Stimulated activated CD8-positive, alpha-beta memory T cell treated with anti-CD3 and anti-CD28 coated beads, Interleukin-15, amount 100 ng/mL, for 48 hours (primary cell): ENCODE measurements at places on chromosomes 13 and 19.
A peak's percentile ranks its signal among the peaks of the same experiment; 100 is the strongest.

GRCh38 chr19:32222556-32222955 lies 122.9 kb upstream of the ZNF507 start:
- no peak for DNase-seq

GRCh38 chr13:73307481-73307880 lies 248.7 kb downstream of the KLF5 start:
- no peak for DNase-seq

DNA sequence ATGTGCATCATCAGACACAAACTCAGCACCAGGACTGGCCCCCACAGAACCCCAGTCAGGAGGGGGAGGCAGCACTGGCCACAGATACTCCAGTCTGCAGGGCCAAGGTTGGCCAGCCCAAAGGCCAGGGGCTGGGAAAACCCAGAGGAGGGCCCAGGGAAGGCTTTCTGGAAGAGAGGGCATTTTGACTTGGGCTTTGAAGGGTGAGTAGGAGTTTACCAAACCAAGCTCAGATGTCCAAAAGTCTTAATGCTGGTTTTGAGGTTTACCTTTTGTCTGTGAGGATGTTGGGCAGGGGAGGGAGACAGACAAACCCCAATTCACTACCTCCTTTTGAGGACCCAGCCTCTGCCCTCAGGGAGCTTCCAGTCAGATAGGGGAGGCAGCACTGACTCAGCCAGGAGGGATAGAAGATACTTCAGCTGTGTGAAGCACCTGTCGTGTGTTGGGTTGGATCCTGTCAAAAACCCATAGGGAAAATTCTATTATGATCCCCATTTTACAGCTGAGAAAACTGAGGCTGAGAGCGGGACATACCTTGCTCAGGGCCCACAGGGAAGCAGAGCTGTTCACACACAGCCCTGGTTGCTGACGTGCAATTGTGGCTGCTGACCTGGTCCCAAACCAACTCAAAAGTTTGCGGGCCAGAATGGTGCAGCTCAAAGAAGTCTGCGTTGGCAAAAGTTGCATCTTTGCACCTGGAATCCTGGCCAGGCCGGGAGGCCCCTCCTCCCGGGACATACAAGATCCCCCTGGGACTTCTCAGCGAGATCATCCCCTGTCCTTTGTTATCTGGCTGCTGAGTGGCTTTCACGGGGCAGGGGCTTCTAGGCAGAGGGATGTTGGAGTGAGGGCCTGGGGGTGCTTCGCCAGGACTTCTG lies 13.1 kb downstream of the CILP2 start:
- DNase-seq: no peak

- DNase-seq: no peak
Observed at GRCh38 chr19:32012886-32013631, 332.4 kb upstream of the ZNF507 start.

DNA sequence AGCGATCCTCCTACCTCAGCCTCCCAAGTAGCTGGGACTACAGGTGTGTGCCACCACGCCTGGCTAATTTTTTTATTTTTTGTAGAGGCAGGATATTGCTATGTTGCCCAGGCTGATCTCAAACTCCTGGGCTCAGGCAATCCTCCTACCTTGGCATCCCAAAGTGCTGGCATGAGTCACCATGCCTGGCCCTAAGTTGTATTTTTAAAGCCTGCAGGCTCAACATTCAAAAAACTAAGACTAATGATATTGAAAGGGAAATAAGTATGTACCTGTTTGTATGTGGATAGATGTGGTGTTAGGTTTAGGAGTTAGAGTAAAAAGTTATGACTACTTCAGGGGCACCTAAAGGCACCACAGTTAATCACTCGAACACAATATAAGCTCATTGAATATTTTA lies 5.4 kb upstream of the IPO5 start:
- no peak for DNase-seq

GRCh38 chr13:28052945-28053344 lies 47.4 kb downstream of the FLT3 start:
- no peak for DNase-seq

DNA sequence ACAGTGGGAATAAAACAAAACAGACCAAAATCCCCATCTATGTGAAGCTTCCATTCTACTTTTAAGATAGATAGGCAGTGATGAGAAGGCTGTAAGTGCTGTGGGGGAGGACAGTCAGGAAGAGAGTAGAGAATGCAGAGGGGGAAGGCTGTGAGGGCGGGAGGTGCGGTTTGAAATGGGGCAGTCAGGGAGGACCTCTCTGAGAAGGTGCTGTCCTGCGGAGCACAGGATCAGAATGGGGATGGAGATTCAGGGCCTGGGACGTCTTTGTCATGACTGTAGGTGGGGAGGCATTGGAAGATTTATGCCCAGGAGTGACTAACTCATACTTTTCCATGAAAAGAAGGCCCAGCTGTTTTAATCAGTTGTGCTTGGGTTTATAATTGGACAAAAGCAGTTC lies 3.9 kb upstream of the GPR183 start:
- DNase-seq: no peak

GRCh38 chr19:42512743-42513304 lies 15.5 kb downstream of the CEACAM1 start:
- peak; percentile 14 for DNase-seq

DNA sequence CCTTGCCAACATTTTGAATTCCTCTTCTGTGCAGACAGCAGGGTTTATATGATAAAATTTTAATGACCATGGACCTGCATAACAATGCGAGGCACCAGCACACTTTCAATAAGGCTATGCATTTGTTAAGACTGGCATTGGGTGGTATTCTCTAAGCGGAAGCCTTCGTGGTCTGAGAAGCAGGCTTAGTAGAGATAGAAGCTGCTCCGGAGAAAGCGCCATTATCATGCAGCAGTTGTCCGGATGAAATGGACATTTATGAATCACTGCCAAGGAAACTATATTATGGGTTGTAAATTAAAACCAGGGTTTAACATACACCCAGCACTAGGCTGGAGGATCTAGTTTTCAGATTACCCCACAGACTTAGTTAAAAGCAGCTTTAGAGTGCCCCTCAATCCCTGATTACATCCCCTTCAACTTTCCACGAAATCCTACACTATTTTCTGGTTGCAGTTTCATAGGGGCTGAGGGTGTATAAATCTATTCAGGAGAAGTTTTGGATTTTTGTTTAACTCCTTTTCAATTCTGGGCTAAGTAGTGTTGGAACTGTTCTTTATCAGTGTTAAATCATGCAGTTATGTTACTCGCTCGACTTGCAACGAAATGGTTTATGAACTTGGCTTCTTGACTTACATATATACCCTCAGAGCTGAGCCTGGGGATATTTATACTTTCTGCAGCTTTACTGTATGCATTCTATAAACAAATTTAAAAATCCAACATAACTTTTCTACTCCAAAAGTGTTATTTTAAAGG lies 193.3 kb downstream of the PCDH9 start:
- DNase-seq: no peak

- DNase-seq: no peak
Observed at GRCh38 chr19:28238270-28238820, 974.6 kb downstream of the UQCRFS1 start.

- DNase-seq: peak; percentile 31
Observed at GRCh38 chr19:17075864-17076542, 426 bp downstream of the MYO9B start.

DNA sequence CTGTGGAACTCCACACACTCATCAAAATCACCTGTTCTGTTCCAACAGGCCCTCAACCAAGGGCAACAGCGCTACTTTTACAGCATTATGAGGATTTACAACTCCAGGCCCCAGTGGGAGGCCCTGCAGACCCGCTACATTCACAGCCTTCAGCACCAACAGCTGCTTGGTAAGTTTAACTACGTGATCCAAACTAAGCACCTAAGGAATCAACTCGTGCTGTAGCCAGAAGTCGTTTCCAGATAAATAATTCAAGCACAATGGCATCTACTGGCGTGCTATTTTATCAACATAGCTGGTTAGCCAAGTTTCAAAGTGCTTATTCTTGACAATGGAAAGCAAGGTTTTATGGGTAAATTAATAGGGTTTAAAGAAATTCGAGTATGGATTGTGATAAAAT lies 5.3 kb downstream of the FAM216B start:
- no peak for DNase-seq

GRCh38 chr13:74555651-74556420 lies 421.6 kb upstream of the KLF12 start:
- no peak for DNase-seq

- DNase-seq: no peak
Observed at GRCh38 chr13:29483211-29483610, 112.3 kb downstream of the SLC7A1 start.

DNA sequence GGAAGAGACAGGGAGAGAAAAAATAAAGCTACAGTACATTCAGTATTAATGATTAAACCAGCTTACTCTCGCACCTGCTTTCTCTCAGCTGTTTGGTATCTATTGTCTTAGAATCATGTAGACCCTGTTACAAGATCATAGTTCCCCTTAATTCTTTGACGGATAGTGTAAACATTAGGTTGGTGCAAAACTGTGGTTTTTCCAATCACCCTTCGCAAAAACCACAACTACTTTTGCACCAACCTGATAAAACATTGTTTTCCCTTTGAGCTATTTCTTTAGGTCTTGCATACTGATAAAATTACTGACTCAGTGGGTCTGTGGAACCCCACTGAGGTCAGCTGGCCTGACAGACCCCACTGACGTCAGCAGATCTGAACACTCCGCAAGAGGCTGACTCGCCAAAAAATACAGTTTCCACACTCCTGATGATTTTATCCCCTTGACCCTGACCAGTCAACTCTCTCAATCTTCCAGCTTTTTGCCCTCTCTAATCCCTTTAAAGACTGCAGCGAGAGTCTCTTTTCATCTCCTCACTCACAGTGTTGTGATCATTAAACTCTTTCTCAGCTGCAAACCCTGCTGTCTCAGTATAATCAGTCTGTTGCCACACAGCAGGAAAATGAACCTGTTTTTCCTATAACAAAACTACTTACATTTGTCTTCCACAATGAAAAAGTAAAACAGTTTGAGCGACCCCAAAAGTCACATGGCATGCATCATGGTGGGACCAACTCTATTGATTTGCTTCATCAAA lies 123.9 kb downstream of the SLITRK6 start:
- no peak for DNase-seq

GRCh38 chr19:20879501-20879900 lies 43.5 kb upstream of the ZNF85 start:
- no peak for DNase-seq

DNA sequence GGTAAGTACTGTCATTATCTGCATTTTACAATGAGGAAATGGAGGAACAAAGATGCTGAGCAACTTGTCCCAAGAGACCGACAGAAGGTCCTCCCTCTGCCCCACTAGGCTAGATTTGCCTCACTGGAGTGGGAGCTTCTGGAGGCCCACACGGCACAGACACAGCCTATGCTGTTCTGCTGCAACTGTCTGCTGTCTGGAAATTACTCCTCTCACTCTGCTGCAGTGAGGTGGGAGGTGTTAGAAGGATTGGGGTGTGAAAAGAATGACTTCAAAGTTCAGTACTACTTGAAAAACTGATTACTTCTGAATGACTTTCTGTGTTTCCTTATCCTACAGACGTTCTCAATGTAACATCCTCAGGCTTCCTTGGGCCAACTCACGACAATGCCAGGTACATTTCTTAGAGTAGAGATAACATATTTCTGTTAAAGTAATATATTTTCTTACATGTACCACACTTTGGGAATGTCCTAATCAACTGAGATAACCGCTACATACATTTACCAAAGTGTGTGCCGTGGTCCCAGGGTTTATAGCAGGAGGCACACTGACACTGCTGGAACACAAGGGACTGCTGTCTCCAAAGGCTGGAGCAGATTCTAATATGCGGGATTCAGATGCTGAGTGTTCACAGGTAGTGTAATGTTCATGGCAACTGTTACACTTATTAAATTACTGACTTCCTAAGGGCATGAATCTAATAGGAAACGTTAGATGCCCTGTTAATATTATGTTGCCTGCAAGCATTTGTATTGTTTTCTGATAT lies 53.5 kb upstream of the WASF3 start:
- DNase-seq: no peak

DNA sequence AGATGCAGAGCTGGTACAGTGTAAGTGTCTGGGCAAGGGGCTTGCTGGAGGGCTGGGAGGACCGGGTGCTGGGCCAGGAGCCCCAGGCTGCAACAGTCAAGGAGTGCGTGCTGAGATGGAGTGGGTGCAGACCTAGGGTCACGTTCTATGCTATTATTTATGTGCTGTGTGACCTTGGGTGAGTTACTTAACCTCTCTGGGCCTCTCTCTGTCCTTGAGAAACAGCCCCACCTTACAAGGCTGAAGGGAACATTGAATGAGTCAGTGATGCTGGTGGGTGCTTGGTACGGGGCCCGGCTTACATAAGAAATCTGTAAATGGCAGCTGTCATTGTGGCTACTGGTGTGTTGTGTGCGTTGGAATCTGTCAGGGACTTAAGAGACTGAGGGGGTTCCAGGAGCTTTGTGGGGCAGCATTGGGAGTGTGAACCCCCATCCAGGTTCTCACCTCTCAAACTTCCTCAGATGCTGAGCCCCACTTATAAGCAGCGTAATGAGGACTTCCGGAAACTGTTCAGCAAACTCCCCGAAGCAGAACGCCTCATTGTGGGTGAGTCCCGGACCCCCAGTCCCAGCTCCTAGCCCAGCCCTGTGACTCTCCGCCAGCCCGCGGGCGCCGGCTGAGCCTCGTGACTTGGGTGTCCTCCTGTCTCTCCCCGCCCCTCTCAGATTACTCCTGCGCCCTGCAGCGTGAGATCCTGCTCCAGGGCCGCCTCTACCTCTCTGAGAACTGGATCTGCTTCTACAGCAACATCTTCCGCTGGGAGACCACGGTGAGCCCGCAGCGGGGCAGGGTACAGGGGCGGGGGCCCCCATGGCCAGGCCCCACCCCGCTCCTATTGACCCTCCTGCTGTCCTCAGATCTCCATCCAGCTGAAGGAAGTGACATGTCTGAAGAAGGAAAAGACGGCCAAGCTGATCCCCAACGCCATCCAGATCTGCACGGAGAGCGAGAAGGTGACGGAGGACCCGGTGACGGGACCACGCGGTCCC lies 9.6 kb downstream of the GRAMD1A start:
- no peak for DNase-seq

DNA sequence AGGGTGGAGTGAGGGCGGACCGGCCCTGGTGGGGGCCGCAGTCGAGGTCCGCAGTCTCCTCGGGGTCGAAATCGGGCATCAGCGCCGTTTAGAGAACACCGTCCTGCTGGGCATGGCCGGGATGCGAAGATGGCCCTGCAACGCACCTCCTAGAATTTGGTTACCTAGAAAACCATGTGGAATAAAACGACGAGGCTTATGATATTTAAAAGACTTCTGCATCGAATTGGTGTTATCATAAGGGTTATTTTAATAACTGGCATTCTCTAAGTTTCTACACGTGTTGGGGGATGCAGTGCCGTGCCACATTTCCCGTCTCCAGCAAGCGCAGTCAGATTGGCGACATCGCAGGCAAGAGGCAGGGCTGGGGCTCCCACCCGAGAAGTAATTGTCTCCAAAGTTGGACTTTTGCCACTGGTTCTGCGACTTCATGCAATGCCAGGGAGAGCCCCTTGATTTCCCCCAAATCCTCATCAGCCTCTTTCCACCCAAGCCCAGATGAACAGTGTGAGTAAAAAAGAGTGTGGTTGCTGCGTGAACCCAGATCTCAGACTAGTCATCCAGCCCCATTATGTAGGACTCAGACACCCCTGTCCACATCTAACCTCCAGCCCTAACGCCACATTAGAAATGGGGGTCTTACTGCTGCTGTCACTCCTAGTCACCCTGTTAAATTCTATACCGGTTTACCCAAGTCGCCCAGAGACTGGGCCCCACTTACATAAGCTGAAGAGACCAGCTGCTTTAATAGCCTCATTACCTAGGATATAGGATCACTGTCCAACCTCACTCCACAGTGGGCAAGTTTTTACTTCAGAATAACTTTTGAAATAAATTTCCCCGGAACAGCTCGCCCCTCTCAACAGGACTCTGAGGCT lies 571 bp upstream of the DHRS12 start:
- no peak for DNase-seq
